Sciatic nerve (tissue), 2 donors: ENCODE measurements at places on chromosomes 3 and 15. TPM values are rescaled to one million over a fixed set of nuclear protein-coding genes. Genes with fewer than 3 reads are reported as not detected.

GOLGA8M gene
- 16.0 TPM for total RNA-seq

MELTF gene
- 5.3 TPM for total RNA-seq

ISL2 gene
- total RNA-seq: 0.31 TPM

STARD5 gene
- 6.1 TPM for total RNA-seq

AHSG gene
- not detected for total RNA-seq

CHAC1 gene
- total RNA-seq: 0.58 TPM

AQP9 gene
- total RNA-seq: 9.3 TPM

DYNLT2B gene
- total RNA-seq: 9.9 TPM

TGM4 gene
- not detected for total RNA-seq
